ENCODE measurements at places on chromosomes 11 and 22.

- no peak for DNase-seq
Observed at GRCh38 chr11:112524798-112525197, 264.1 kb upstream of the PLET1 start.

DNA sequence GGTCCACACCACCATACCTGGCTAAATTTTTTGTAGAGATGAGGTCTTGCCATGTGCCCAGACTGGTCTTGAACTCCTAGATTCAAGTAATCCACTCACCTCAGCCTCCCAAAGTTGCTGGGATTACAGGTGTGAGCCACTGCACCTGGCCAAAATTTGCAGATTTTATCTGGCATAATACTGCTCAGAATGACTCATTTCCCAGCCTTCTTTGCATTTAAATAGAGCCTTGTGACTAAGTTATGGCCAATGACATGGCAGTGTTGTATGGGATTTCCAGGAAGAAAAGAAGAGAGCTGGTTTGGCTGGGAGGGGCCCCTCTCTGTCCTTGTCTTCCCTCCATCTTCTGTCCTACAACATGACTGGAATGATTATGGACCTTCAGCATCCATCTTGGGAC lies 55.8 kb downstream of the CCDC34 start:
- DNase-seq: no peak

DNA sequence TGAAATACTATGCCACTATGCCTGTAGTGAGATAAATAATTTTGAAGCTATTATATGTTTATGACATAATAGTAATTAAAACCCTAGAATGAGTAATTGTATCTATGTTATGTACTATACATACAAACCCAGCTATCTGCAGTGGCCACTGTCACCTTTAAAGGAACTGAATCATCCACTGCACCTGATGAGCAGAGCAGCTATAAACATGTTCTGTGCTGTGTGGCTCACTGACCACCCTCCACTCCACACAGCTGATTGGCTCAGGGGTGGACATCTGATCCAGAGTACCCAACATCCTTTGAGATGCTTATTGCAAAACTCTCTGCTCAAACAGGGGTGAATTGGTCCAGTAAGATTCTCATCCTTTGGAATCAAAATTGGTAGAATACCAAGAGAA lies 19.2 kb upstream of the RRAS2 start:
- no peak for DNase-seq

GRCh38 chr22:43919106-43919973 lies 4.3 kb upstream of the PNPLA3 start:
- no peak for DNase-seq

DNA sequence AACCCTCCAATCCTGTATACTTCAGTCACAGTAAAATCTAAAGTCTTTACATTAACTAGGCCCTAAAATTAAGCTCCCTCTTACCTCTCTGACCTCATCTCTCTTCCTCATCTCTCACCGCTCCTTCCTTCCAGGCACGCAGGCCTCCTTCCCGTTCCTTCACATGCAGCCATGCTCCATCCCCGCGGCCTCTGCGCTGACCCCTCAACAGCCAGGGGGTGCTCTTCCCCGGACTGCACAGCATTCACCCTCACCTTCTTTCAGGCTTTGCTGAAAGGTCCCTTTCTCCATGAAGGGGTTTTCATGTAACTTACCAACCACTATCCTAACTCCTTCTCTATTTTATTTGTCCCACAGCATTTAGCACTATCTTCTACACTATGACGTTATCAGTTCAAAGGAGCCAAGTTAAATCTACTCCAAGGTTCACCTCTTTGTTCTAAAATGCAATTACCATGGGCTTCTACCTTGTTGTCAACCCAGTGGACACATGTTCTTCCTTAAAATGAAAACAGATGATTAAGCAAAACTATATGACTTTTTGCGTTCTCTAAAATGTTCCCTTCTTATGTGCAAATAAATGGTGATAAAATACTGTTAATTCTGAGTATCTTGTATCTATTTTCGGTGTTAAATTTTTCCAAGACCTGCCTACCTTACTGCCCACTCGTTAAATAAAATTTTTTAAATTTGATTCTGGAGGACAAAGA lies 57.8 kb upstream of the APOA1 start:
- DNase-seq: no peak

All from cerebellar nuclear complex (tissue), 1 donor.